Immature natural killer cell (primary cell): ENCODE measurements at places on chromosomes 4 and X. TPM values are rescaled to one million over a fixed set of nuclear protein-coding genes. Genes with fewer than 3 reads are reported as not detected.

The JAKMIP1 gene
- 6.5 TPM for polyA plus RNA-seq

DNA sequence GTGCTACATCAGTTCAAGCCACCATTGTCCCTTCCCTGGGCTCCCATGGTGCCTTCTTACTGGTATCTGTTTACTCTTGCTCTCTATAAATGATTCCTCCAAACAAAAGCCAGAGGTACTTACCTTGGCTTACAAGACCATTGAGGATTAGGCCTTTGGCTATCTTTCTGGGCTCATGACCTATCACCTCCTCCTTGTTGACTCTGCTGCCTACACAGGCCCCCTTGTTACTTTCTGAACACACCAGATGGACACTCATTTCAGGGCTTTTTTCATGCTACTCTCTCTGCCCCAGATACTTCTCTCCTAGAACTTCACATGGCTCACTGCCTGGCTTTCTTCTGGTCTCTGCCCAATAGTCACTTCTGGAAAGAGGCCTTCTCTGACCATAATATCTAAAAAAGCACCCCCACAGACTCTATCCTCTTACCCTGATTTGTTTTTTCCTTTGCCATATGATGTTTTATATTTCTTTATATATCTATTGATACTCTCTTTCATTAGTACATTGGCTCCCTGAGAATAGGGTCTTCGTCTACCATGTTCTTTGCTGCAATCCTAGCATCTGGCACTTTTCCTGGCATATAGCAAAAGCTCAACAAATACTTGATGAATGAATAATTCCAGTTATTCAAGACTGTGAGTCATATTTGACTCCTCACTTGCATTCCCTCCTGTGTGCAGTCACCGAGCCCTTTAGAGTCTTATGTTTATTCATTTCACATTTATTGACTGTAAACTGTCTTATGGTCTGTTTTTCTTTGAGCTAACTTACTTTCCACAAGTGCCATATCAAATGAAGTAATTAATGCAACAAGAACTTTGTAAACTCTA is 27.1 kb upstream of the TAPT1 start:
- no peak for DNase-seq
- H3K36me3 ChIP-seq: peaks cover 29% of the 10 kb centered on the region
- H3K27me3 ChIP-seq: no peaks in the 10 kb centered on the region
- no peak overlapping the region for H3K27ac ChIP-seq
- H3K4me1 ChIP-seq: no peaks in the 10 kb centered on the region

- peaks cover 4% of the 10 kb centered on the region for H3K27me3 ChIP-seq
- no peak within 1 kb of the TSS for H3K4me3 ChIP-seq
- H3K36me3 ChIP-seq: no peaks in the 10 kb centered on the region
Observed at GRCh38 chrX:9765737-9766097, at the start of gene GPR143. Gene GPR143, minus strand, starts transcription at chrX:9765847. Its CDS starts 30 bp downstream, at chrX:9765817.

DNA sequence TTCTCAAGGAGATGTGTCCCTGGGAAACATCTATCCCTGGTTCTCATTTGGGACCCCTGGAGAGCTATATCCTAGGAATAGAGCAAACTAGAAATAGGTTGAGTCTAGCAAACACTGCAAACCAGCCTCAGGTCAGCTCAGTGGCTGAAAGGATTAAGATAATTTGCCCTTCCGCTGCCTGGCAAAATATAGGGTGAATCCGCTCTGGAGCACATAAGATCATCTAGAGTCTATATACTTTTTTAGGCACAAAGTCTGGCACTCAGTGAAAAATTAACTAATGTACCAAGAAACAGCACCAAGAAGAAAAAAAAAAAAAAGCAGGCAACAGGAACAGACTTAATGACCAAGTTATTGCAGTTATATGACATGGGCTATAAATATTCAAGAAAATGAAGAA is 7.3 kb upstream of the GUCY2F start:
- no peaks in the 10 kb centered on the region for H3K4me1 ChIP-seq
- no peak overlapping the region for H3K4me3 ChIP-seq
- peaks cover 2% of the 10 kb centered on the region for H3K27me3 ChIP-seq
- no peak overlapping the region for H3K27ac ChIP-seq
- DNase-seq: no peak

GRCh38 chrX:28876408-28876807 is 289.2 kb downstream of the IL1RAPL1 start:
- no peak overlapping the region for H3K27ac ChIP-seq
- no peak for DNase-seq
- no peaks in the 10 kb centered on the region for H3K4me1 ChIP-seq
- H3K36me3 ChIP-seq: no peaks in the 10 kb centered on the region

The VCX gene
- not detected for polyA plus RNA-seq

DNA sequence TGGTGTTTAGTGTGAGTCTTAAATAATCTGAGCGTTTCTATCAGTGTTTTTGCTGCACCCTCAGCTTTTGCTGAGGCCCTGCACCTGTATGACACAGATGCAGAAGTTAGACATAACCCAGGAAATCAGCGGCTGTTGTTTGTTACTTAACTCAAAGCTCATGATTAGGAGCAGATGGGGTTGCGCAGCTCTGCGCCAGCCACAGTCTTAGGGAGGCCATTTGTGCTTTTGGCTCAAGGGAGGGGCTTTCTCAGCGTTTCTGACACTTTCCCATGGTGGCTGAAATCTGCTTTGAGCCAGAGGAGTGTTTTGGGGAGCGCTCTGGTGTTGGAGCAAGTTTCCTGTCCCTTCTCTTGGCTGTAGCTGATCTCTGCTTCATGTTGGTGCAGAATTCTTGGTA is 433.8 kb downstream of the NAF1 start:
- no peak overlapping the region for H3K27ac ChIP-seq
- no peaks in the 10 kb centered on the region for H3K27me3 ChIP-seq
- no peak overlapping the region for H3K4me3 ChIP-seq
- H3K4me1 ChIP-seq: no peaks in the 10 kb centered on the region
- no peak for DNase-seq

DNA sequence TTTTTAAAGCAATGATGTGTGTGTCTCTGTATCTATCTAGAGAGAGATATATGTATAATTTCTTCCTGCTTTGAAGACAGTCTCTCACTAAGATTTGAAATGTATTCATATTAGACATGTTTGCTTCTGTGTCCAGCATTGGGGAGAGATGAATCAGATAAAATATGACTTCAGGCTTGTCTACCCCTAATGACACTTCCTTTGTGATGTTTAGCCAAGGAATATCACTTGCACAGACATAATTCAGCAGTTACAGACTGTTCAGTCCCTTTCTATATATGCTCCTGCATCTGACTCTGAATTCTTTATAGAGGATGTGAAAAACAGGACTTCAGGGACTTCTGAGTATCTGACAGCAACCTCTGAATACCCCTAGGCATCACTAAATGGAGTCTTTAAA is 158.4 kb downstream of the DCLK2 start:
- no peaks in the 10 kb centered on the region for H3K27me3 ChIP-seq
- no peaks in the 10 kb centered on the region for H3K36me3 ChIP-seq
- H3K4me1 ChIP-seq: no peaks in the 10 kb centered on the region
- no peak for DNase-seq

The RBM41 gene
- 12.0 TPM for polyA plus RNA-seq

DNA sequence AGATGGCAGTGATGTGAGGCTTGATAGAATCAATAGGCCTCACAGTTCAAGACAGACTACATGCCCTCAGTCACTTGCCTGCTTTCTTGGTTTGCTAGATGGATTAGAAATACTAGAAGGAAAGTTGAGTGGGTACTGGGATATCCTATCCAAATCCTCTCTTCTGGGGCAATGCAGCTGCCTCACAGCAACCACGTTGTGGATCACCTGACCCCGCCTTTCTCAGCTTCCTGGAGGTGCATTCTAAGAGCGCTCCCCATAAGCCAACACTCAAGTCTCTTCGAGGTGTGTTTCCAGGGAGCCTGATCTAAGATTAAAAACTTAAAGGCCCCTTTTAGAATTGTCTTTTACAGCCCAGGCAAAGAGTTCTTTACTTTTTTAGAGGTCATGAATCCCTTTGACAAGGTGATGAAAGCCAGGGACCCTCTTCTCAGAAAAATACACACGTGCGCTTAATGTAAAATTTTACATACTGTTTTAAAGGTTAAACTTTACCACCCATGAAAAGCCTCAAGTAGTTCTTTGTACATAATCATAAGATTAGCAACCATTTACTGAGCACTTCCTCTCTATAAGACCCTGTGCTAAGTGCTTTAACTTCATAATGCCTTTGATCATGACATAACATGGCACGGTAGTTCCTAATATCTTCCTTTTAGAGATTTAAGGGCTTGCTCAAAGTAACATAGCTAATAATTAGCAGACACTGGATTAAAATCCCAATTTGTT is 840 bp upstream of the RPL34 start:
- peaks cover 4% of the 10 kb centered on the region for H3K27me3 ChIP-seq
- H3K4me1 ChIP-seq: peaks cover 41% of the 10 kb centered on the region
- DNase-seq: no peak
- H3K27ac ChIP-seq: peak overlapping the region; percentile 94
- peaks cover 14% of the 10 kb centered on the region for H3K36me3 ChIP-seq

DNA sequence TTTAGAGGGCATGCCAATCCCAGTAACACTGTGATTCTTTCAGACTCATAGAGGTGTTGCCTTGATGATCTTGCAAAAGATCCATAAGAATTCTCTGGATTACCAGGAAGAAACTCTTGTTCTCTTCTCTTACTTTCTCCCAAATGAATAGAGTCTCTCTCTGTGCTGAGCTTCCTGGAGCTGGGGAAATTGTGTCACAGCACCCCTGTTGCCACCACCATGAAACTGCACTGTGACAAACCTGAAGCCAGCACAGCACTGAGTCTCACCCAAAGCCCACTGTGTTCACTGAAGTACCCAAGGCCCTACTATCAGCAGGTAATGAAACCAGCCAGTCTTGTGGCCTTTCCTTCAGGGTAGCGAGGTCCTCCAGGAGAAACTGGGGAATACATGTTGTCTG is 332.7 kb upstream of the FGF16 start:
- no peaks in the 10 kb centered on the region for H3K4me1 ChIP-seq
- no peak overlapping the region for H3K27ac ChIP-seq
- no peak for DNase-seq

The NEXMIF gene
- not detected for polyA plus RNA-seq

- H3K4me3 ChIP-seq: no peak overlapping the region
- no peak for DNase-seq
- no peaks in the 10 kb centered on the region for H3K36me3 ChIP-seq
- H3K27me3 ChIP-seq: peaks cover 3% of the 10 kb centered on the region
- H3K4me1 ChIP-seq: peaks cover 34% of the 10 kb centered on the region
Observed at GRCh38 chrX:9676738-9677097, 88.9 kb downstream of the GPR143 start.

The CCNG2 gene
- polyA plus RNA-seq: 14.2 TPM

The FRG2 gene
- not detected for polyA plus RNA-seq

DNA sequence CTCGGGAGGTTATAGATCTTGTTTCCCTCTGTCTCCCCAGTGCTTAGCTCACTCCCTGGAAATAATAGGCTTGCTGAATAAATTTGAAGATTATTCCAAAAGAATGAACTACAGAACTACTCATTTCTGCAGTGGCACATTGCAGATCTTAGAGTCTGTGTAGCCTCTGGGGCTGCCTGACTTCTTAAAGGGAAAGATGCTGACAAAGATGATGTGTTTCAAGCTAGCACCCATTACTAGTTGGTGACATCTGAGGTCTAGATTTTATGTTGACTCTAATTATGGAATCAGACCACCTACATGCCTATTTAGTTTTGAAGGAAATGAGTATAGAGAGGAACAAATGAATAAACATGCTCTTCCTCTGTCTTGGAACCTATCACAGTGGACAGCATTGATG is 123.7 kb upstream of the KCNIP4 start:
- H3K27me3 ChIP-seq: peaks cover 1% of the 10 kb centered on the region
- H3K4me3 ChIP-seq: no peak overlapping the region
- DNase-seq: no peak
- H3K4me1 ChIP-seq: no peaks in the 10 kb centered on the region

GRCh38 chrX:47191331-47191730 is 2.3 kb upstream of the UBA1 start:
- peaks cover 5% of the 10 kb centered on the region for H3K27me3 ChIP-seq
- peaks cover 3% of the 10 kb centered on the region for H3K36me3 ChIP-seq
- peak overlapping the region; percentile 94 for H3K27ac ChIP-seq
- H3K4me3 ChIP-seq: peak overlapping the region; percentile 94
- DNase-seq: peak; percentile 47
- H3K4me1 ChIP-seq: peaks cover 51% of the 10 kb centered on the region

The FSTL5 gene
- not detected for polyA plus RNA-seq

GRCh38 chr4:108115168-108115526 is 53.6 kb downstream of the LEF1 start:
- H3K4me3 ChIP-seq: no peak overlapping the region
- H3K4me1 ChIP-seq: peaks cover 91% of the 10 kb centered on the region
- no peak for DNase-seq

The IGFBP7 gene
- 192 TPM for polyA plus RNA-seq

DNA sequence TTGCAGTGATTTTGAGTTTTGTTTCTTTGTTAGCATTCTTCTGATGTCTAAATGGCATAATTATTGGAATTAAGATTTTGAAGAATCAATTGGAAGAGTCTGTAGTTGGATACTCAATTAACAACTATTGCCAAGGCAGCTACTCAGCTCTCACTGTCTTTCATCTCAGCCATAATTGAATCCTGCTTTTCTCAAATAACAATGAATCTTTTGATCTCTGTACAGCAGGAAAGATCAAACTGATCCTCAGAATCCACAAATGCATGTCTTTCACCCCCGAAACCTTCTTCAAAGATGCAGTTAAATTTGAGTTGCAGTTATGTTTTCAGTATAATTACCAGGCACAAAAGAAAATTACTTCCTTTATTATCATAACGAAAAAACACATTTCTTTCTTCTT is 86.2 kb downstream of the MAD2L1 start:
- H3K27ac ChIP-seq: no peak overlapping the region
- no peaks in the 10 kb centered on the region for H3K27me3 ChIP-seq
- no peaks in the 10 kb centered on the region for H3K4me1 ChIP-seq
- H3K36me3 ChIP-seq: no peaks in the 10 kb centered on the region
- no peak overlapping the region for H3K4me3 ChIP-seq
- no peak for DNase-seq

DNA sequence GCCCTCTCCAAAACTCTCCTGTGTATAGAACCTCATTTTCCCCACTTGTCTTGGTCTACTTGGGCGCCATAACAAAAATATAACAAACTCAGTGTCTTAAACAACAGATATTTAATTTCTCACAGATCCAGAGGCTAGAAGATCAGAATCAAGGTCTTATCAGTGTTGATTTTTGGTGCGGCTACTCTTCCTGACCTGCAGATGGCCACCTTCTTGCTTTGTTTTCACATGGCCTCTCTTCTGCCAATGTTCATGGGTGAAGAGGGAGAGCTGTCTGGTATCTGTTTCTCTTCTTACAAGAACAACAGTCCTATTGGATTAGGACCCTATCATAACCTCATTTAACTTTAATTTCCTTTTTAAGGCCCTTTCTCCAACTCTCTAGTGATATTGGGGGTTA is 177.3 kb downstream of the PABPC4L start:
- H3K4me3 ChIP-seq: no peak overlapping the region
- H3K27me3 ChIP-seq: no peaks in the 10 kb centered on the region
- H3K4me1 ChIP-seq: no peaks in the 10 kb centered on the region
- H3K36me3 ChIP-seq: no peaks in the 10 kb centered on the region
- DNase-seq: no peak

DNA sequence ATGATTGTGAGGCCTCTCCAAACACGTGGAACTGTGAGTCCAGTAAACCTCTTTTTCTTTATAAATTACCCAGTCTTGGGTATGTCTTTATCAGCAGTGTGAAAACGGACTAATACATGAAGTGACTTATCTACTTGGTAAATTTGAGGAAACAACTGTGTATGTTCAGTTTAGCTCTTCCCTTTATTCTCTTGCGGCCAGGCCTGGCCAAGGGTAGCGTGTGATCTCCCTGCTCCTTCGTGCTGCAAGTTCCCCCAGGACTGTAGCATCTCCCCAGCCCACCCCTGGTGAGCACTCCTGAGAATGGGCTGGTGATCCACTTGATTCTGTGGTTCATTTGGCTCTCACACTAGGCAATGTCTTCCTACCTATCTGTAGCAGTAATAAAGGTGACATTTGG is 53.2 kb upstream of the CHRNA9 start:
- no peak overlapping the region for H3K27ac ChIP-seq
- no peaks in the 10 kb centered on the region for H3K36me3 ChIP-seq
- no peak for DNase-seq
- peaks cover 27% of the 10 kb centered on the region for H3K4me1 ChIP-seq

The SYNPO2 gene
- polyA plus RNA-seq: 0.13 TPM

The EREG gene
- polyA plus RNA-seq: not detected
